ENCODE measurements at places on chromosomes 3 and 15. TPM values are rescaled to one million over a fixed set of nuclear protein-coding genes. Genes with fewer than 3 reads are reported as not detected.

GNB4 gene
- total RNA-seq = 67.6 TPM

ZNF619 gene
- 9.1 TPM for total RNA-seq

CADPS gene
- total RNA-seq = not detected

POU1F1 gene
- not detected for total RNA-seq

DGKG gene
- total RNA-seq = 10.7 TPM

ESYT3 gene
- total RNA-seq = 30.8 TPM

SLC28A1 gene
- 0.43 TPM for total RNA-seq

IL17RB gene
- total RNA-seq = 2.8 TPM

IL5RA gene
- total RNA-seq = not detected

SERPINI1 gene
- 8.4 TPM for total RNA-seq

GRCh38 chr15:48336940-48337339 is 5.7 kb downstream of the DUT start:
- no peak for DNase-seq

GRCh38 chr3:167740961-167741587 is 5.6 kb downstream of the SERPINI1 start:
- no peak for DNase-seq

- DNase-seq = no peak
Observed at GRCh38 chr3:187673012-187673411, 2.8 kb upstream of the SST start.

GRCh38 chr3:34948517-34948916 is 690.8 kb upstream of the ARPP21 start:
- DNase-seq = no peak

GRCh38 chr3:58994746-58995330 is 55.0 kb downstream of the CFAP20DC start:
- no peak for DNase-seq

DNA sequence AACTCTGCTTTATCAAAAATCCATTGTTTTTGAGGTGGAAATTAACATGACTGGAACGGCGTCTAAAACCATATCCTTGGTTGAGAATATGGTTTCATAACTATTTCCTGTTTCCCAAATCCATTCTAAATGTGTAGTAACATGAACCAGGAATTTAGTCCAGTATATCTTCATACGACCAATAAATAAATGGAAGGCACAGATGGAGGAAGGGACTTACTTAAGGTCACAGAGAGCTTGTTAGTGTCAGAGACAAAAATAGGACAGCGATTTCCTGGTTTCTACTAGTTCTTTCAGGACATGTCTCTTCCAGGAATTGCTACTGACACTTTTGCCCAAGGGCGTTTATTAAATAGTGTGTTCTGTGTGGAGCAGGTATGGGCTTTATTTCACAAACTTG is 41.2 kb downstream of the HES1 start:
- no peak for DNase-seq

DNA sequence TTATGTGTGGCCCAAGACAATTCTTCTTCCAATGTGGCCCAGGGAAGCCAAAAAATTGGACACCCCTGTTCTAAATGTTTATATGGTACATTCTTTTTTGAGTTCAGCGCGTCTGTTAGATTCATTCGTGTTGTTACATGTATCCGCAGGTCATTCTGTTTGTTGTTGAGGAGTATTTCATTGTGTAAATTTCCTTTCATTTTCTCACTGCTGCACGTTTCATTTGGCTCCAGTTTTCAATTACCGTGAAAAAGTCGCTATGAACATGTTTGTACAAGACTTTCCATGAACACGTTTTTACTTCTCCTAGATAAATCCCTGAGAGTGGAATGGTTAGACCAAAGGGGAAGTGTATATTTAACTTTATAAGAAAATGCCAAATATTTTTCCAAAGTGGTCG is 7.5 kb upstream of the OPA1 start:
- no peak for DNase-seq

- DNase-seq = no peak
Observed at GRCh38 chr3:186315581-186316354, 46.3 kb downstream of the DGKG start.

GRCh38 chr3:56725175-56725574 is 42.1 kb upstream of the TASOR start:
- no peak for DNase-seq

DNA sequence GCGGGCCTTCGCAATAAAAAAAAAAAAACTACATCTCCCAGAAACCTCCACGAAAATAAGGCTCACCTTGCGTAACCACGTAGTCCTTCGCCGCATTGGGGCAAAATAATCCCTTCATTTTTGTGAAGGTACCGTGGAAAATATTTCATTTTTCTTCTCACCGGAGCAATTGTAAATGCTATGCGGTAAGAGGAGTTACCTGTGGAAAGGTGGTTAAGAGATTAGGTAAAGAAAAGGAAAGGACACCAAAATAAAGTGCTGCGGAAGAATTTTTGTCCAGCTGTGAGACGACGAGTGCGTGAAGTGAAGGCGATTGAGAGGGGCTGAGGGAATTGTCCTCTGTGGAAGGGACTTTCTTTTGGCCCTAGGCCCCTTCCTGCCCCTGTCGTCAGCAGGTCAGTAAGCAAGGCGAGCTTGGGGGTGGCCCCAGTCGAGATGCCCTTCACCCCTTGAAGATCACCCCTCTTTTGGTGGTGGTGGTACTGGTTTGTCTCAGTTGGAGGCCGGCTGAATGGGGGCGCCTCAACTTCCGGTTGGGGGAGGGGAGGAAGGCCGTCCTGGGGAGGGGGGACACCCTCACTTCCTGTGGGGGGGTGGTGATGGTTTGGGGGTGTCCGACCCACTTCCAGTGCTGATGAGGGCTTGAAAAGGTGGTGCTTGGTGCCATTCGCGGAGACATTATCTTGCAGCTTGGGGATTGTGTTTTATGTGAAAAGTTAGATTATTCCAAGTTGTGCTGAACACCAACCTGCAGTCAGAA is at the start of gene HMG20A:
Gene HMG20A (plus strand): TSS at position 279 of the 760 bp plus-strand sequence. CDS start 37,520 bp downstream, outside the sequence.
- DNase-seq = peak; percentile 72

DNA sequence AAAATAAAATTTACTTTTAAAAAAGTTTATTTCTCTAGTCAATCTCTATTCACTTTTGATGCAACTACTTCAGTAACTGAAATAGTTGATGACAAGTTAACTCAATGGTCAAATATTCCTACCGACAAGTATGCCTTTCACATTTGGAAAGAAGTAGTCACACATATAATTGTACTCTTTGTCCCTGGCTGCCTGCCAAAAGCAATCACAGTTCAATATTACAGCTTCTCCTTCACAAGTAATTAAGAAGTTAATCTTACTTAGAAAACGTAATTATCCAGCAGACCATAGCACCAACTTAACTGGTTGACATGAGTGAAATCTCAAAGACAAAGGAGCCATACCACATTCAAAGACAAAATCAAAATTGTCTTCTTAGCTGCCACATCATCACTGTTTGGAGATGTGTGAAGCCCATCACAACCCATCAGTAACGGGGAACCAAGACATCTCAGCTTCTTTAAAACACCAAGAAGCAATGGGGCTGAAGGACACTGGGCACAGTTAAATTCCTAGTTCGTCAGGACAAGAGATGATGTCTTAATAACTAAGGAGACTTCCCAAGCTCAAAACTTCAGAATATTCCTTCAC is 86.1 kb downstream of the PLCH1 start:
- DNase-seq = no peak

GRCh38 chr15:77494073-77494867 is 73.6 kb downstream of the HMG20A start:
- no peak for DNase-seq

GRCh38 chr15:31486906-31487695 is 160.5 kb downstream of the KLF13 start:
- no peak for DNase-seq

- no peak for DNase-seq
Observed at GRCh38 chr3:151346292-151346691, 16.9 kb upstream of the P2RY13 start.

- no peak for DNase-seq
Observed at GRCh38 chr3:124671106-124671505, 59.1 kb upstream of the UMPS start.
